ENCODE measurements at places on chromosomes 5 and 9.

DNA sequence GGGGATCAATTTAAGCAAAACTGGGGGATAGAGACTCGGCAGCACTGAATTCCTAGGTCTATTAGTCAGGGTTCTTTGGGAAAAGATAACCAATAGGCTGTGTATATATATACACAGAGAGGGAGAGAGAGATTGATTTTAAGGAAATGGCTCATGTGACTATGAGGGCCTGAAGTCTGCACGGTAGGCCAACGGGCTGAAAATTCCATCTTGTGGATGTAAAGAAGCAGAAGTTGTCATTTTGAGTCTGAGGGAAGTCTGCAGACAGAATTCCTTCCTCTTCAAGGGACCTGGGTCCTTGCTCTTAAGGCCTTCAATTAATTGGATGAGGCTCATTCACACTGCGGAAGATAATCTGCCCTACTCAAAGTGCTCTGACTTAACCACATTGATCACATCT, 60.1 kb upstream of the ZNF622 start:
- DNase-seq: no peak

GRCh38 chr9:84850830-84851392, 181.4 kb downstream of the NTRK2 start:
- DNase-seq: no peak

- DNase-seq: peak; percentile 28
These were observed 65.3 kb upstream of the EGFLAM start for GRCh38 chr5:38193015-38193581.

DNA sequence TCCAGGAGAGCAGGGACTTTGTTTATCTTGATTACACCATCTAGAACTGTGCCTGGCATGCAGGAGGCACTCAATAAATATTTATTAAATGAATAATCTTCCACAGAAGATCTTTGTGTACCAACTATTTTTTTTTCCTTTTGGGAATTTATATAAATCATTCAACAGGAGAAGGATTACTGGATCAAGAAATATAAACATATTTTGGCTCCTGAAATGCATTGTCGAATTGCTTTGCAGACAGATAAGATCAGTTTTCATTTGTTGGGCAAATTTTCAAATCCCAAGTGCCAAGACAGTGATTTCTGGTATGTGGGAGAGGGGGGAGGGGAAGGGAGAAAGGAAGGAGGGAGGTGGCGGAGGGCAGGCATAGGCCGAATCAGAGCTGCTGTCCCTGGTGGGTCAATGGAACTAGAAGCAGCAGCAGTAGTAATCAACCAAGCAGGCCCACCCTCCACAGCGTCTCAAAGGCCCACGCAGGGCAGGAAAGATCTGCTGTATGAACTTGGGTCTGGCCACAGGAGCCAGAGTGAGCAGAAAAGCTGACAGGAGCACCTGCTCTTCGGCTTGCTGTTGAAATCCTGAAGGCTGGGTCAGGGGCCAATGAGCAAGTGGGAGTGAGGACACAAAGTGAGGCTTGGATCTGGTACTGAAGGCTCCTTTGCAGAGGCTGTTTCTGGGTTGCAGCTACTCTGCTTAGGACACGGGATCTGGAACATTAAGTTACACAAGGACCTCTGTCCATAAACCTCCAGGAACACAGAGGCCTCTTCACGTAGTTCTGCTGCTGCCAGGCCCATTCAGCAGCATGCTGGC, 15.8 kb upstream of the TRAF1 start:
- DNase-seq: no peak

- DNase-seq: no peak
These were observed 41.7 kb downstream of the NFX1 start for GRCh38 chr9:33332011-33332410.

- no peak for DNase-seq
These were observed 35.9 kb downstream of the VCAN start for GRCh38 chr5:83507431-83507830.

DNA sequence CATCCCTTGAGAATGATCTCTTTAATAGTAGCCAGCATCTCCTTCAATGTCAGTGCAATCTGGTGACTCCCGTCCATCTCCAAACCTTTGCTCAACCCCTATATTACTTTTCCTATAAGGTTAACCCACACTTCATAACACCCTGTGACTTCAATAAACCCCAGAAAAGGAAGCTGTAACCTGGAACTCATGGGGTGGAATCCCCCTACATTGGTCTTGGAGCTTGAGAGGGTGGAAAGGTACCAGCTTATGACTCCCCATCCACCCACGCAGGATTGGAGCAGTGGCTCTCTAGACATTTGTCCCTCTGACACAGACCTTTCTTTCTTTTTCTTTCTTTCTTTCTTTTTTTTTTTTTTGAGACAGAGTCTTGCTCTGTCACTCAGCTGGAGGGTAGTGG, 54.7 kb upstream of the ZFR start:
- no peak for DNase-seq

- no peak for DNase-seq
These were observed 1.0 kb downstream of the EGR1 start for GRCh38 chr5:138466125-138466899.

GRCh38 chr5:140725799-140726471, 25.7 kb downstream of the ZMAT2 start:
- DNase-seq: peak; percentile 55

DNA sequence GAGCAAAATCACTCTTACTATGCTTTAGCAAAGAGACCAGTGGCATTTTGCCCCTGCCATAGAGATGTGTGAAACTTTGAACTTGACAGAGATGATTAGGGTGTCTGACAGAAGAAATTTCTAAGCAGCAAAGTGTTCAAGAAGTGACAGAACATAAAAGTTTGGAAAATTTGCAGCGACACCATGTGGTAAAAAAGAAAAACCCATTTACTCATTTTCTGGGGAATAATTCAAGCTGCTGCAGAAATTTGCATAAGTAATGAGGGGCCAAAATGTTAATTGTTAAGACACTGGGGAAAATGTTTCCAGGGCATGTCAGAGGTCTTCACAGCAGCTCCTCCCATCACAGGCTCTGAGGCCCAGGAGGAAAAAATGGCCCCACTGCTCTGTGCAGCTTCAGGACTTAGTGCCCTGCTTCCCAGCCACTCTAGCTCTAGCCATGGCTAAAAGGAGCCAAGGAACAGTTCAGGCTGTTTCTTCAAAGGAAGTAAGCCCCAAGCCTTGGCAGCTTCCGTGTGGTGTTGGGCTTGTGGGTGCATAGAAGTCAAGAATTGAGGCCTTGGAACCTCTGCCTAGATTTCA, 6.1 kb upstream of the AP3B1 start:
- no peak for DNase-seq

GRCh38 chr5:149455889-149456409, 76.9 kb upstream of the IL17B start:
- DNase-seq: no peak

GRCh38 chr5:172669386-172670004, 28.4 kb downstream of the NEURL1B start:
- DNase-seq: no peak

- no peak for DNase-seq
These were observed 14.1 kb downstream of the KCNT1 start for GRCh38 chr9:135716045-135716444.

DNA sequence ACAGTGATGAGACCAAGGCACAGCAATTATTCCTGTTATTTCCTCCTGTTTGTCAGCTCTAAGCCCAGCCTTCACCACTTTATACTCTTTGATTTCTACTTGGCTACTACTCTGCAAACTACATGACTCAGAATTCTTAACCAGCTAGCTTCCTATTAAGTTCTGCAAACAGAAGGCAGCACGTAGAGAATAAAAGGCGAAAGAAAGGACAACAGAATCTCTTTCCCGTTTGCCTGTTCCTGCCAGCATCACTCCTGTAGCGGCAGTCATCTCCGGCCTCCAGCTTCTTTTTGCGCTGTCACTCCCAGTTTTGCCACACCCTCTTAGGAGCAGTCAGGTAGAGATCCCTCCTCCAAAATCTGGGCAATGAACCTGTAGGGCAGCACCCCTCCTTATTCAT, 29.9 kb downstream of the DPYSL3 start:
- no peak for DNase-seq

DNA sequence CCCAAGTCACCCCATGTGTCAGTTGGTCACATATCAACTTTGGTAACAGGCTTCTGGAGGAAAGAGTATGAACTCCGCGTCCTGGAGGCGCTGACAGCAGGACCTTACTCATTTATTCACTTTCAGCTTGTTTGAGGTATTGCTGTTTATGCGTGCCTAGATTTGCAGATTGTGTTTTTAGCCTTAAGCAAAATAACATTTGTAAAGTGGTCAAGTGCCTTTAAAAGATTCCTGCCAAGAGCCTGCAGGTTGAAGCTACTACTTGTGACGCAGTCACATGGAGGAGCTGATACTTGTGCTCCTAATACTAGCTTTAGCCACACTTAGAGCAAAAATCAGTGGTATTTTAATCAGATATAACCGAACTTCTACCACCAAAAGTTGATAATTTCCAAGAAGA, 351.3 kb downstream of the ADGRV1 start:
- no peak for DNase-seq

GRCh38 chr9:80004714-80005113, 432.9 kb downstream of the TLE4 start:
- no peak for DNase-seq

DNA sequence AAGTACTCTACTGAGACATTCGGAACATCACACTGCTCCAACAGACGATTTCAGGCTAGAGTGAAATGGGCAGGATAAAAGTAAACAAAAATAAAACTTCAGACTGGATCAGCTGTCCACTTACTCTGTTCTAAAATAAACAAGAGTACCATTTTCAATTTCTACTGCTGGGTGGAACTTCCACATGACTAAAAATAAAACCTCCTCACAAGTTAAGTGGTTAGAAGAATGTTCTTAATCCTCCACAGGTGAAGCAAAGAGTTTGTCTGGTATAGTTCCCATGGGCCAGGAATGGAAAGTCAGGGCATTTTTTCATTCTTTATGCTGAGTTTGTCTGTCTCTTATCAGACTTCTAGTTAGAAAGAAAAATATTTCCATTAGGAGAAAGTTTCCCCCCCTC, 15.7 kb downstream of the NUDT12 start:
- DNase-seq: no peak

GRCh38 chr5:171162596-171162995, 146.5 kb upstream of the TLX3 start:
- DNase-seq: no peak

DNA sequence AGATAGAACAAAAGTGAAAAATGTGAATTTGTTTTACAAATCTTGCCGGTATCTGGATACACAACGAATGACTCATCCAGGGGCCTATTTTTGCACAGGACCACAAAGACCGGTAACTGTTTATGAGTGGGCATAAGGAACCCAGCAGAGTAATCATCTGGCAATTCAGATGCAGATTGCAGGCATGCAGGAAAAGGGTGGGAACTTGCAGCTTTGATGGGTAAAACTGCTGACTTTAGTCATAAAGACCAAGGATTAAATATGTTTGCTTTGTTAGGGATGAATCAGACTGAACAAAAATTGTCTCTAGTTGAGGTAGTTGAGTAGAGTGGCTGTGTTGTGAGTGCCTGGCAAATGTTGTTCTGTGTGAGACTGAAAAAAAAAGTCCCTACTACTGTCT, 309.6 kb upstream of the CCNH start:
- DNase-seq: no peak

Measured in CD4-positive, alpha-beta T cell (primary cell).